ENCODE measurements at places on chromosomes 4 and X.
A peak's percentile ranks its signal among the peaks of the same experiment; 100 is the strongest.

- no peak for DNase-seq
Observed at GRCh38 chrX:48465336-48465933, 4.6 kb downstream of the SLC38A5 start.

GRCh38 chr4:82553020-82553419 is 8.8 kb downstream of the TMEM150C start:
- DNase-seq, result no peak

DNA sequence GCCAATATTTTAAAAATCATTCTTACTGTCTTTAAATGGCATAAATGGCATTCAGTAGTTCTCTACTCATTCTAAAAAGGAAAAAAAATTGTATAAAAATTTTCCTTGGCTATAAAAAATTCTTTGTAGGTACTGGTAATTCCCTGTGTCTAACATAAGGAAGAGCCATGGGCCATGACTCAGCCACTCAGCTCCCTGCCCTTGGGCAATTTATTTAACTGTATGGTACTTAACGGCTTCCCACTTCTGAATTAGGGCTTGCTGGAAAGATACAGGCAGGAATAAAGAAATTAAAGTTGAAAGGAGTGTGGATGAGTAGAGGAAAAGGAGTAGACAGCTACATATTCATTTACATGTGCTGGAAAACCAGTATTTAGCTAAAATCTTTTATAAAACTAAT is 30.6 kb downstream of the ABHD18 start:
- no peak for DNase-seq

- no peak for DNase-seq
Observed at GRCh38 chr4:41044165-41044564, 170.2 kb downstream of the APBB2 start.

- peak; percentile 68 for DNase-seq
Observed at GRCh38 chrX:11757719-11758399, at the start of gene MSL3. MSL3 (plus strand) TSS chrX:11758237; CDS start chrX:11758264, 27 bp downstream.

DNA sequence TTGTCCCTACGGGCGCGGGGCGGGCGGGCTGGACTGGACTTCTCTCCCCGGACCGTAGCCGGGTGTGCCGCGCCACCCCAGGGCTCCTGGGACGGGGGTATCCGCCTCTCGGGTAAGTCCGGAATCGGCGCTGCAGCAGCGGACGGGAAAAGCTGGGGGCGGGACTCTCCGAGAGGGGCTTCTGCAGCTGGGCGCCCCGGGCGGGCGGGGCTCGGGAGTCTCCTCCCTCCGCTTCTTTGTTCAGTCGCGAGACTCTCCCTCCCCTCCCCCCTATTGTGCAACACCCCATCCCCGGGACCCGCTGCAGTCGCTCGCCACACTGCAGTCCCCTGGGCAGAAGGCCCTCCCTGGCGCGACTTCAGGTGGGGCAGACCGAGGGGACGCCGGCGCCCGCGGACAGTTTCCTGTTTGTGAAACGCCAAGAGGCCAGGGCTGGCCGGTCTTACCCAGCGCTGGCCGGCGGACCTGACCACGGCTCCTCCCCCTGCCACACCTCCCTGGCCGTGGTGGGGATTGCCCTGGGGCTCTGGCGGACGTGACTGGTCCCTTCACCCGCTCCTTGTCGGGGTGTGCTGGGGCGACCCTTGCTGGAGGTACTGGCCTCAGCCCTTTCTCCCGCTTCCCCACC is 966 bp downstream of the CCNG2 start:
- DNase-seq, result peak; percentile 72

DNA sequence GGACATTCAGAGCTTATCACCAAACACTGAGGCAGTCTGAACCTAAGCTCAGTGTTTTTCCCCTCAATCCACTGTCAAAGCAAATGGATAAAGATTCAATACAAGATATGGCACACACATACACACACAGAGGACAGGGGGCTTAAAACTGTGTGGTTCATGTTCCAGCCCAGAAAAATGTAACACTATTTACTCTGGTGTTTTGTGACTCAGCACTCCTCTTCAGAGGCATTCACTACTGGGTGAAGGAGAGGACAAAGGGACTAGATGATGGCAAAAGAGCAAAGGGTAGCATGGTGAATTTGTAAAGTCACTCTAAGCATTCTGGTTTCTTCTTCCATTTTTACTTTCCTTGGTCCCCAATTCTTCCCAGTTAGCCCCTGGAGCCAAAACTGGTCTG is 120.3 kb downstream of the ARHGEF9 start:
- no peak for DNase-seq

DNA sequence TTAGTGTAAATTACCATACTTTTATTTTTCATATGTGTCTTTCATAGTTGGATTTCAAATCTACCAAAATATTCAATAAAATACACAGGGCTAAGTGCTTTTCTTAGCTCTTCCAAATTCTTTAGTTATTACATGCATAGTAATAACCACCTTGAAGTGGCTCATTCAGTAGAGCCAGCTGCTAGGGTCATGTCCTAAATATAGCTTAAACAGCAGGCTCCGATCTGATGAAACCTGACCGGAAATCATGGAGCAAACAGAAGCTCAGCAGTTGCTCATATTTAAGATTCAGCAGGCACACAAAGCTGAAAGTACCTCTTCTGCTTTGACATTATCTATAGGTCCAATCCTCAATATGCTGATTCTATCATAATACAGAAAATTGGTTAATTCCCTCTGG is 1470.4 kb downstream of the ADGRL3 start:
- no peak for DNase-seq

DNA sequence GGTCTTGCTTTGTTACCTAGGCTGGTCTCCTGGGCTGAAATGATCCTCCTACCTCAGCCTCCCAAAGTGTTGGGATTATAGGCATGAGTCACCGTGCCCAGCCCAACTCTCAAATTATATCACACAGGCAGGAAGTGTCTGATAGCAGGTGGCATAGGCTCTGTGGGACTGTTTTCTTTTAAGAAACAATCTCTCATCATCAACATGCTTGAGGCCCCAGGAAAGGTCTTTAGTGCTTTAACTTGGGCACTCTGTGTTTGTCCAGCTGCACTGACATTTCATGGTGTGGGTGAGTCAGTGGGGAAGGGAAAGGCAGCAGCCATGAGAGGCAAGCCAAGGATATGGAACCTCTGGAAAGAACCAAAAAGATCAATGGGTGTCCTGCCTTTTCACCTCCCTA is 88.1 kb upstream of the TSPAN5 start:
- no peak for DNase-seq

GRCh38 chrX:39377773-39378172 is 576.5 kb downstream of the MID1IP1 start:
- no peak for DNase-seq

DNA sequence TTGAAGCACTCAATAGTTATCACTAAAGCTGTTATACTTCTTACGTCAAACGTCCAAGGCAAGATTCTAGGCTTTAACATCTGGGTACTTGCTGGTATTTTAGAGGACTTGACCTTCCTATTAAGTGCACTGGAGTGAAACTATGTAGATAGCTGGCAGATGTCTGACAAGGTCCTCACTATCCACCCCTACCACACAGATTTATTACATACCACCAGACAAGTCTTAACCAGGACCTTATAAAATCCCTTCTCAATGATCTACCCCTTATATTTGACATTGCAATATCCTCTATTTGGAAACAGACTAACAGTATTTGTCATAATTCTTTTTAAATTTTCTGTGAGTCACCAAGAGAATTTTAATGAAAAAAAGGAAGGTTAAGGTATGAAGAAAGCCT is 78.8 kb downstream of the PDGFC start:
- DNase-seq, result no peak

Data from activated CD8-positive, alpha-beta memory T cell treated with anti-CD3 and anti-CD28 coated beads, Interleukin-2, amount 50 U/mL, for 4 hours (primary cell).